ENCODE measurements at places on chromosomes 4 and X.

DNA sequence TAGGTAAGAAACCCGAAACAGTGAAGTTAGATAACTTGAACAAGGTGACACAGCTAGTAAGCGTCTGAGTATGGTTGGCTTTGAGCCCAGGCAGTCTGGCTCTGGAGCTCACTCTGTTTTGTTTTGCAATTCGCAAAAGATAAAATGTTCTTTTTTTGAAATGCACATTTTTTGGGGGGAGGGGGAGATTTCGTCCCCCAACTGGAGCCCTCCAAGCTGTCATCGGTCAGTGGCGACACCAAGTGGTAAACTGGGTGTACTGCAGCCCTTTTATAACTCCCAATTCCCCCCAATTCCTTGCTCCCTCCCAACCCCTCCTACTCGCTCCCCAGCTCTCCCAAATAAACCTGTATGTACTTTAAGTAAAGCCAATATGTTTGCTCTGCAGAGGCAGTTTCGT is 2.8 kb upstream of the CLCN5 start:
- DNase-seq, result no peak

- DNase-seq, result no peak
Observed at GRCh38 chrX:130055899-130056298, 54.4 kb downstream of the ELF4 start.

DNA sequence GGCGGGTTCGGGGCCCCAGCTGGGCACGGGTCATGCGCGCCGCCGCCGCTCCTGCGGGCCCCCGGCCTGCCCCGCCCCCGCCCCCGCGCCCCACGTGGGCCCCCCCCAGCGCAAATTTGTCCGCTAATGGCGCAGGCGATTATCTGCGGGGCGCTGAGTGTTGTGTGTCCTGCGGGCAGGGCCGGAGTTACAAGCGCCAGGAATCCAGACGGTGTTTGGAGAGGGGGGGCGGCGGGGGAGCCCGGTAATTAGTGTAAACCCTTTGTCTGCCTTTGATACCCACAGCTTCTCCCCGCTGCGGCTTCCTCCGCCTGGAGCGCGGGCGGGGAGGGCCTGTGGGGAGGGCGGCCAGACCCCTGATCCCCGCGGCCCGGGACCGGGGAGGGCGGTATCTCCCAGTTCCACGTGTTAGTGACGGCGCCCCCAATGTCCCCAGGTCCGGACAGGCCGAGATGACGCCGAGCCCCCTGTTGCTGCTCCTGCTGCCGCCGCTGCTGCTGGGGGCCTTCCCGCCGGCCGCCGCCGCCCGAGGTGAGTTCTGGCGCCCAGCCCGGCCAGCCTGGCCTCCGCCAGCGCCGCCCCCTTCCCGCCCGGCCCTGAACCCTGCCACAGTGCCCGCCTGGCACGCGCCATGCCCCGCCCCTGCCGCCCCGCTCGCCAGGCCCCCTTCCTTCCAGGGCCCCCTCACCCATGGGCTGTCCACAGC is 761 bp downstream of the FGFRL1 start:
- no peak for DNase-seq

DNA sequence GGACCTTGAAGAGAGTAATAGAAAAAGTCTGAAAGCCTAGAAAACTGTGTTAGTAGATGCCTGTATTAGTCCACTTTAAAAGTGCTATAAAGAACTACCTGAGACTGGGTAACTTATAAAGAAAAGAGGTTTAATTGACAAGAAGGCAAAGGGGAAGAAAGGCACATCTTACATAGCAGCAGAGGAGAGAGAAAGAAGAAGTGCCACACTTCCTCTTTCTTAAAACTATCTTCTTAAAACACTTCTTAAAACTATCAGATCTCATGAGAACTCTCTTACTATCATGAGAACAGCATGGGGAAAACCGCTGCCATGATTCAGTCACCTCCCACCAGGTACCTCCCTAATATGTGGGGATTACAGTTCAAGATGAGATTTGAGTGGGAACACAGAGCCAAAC is 18.8 kb upstream of the COL25A1 start:
- DNase-seq, result no peak

GRCh38 chr4:62360156-62360545 is 1160.0 kb downstream of the ADGRL3 start:
- no peak for DNase-seq

GRCh38 chr4:94354474-94354896 is 11.8 kb upstream of the HPGDS start:
- no peak for DNase-seq

- no peak for DNase-seq
Observed at GRCh38 chrX:19214311-19214710, 92.0 kb upstream of the ADGRG2 start.

DNA sequence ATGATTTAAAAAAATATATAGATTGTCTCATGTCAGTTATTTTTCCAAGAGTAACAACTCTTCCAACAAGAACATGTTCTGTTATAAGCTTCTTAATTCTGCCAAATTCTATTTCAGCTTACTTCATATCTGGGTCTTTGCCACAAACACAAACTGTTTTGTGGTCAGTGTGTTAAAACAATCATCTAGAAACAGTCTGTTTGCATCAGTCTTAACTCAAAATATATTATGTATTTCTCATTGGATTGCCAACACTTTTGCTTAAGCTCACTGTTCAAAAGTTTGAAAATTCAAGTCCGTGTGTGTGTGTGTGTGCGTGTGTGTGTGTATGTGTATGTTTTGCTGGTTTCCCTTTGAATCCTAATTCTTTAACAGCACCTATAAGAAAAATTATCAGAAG is 752.3 kb upstream of the NDST4 start:
- DNase-seq, result no peak

DNA sequence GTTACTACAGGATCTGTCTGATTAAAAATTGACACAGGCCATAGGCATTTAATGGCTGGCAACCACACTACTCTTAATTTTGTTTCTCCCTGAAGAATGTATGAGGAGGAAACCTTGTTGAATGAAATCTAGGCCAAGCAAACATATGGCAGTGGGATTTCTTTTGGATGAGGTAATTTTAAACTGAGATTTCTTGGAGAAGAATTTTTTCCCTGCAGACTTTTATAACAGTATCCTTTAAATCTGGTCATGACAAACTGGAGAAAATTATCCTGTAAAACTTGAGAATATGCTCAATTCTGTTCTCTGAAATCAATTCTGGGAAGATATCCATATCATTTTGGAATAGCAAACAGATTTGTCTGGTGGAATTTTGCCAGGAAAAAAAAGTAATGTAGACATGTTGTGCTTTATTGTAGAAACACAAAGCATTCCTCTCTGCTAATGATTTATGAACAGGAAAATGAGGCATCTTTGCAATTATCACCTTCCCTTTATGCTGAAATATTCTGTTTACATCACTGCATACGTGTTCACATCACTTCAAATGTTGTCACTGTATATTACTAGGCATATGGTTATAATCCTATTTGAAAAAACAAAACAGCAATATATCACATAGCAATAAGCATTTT is 108.3 kb upstream of the ARSJ start:
- DNase-seq, result no peak

DNA sequence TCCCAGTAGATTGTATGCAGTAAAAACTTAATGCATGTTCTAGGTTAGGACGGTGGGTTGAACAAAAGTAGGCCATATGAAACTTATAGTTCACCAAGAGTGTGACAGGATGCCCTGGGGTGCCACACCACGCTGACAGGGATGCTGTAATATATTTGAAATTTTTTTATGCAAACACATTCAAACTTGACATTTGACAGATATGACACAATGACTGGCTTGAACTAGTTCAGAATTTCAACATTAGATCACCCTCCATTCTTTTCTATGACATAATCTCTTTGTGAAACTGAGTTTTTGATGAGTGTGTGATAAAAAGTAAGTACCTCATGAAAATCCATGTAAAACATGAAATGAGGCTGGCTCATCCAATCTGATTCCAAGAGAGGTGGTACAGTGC is 198.4 kb downstream of the PALLD start:
- DNase-seq, result no peak

DNA sequence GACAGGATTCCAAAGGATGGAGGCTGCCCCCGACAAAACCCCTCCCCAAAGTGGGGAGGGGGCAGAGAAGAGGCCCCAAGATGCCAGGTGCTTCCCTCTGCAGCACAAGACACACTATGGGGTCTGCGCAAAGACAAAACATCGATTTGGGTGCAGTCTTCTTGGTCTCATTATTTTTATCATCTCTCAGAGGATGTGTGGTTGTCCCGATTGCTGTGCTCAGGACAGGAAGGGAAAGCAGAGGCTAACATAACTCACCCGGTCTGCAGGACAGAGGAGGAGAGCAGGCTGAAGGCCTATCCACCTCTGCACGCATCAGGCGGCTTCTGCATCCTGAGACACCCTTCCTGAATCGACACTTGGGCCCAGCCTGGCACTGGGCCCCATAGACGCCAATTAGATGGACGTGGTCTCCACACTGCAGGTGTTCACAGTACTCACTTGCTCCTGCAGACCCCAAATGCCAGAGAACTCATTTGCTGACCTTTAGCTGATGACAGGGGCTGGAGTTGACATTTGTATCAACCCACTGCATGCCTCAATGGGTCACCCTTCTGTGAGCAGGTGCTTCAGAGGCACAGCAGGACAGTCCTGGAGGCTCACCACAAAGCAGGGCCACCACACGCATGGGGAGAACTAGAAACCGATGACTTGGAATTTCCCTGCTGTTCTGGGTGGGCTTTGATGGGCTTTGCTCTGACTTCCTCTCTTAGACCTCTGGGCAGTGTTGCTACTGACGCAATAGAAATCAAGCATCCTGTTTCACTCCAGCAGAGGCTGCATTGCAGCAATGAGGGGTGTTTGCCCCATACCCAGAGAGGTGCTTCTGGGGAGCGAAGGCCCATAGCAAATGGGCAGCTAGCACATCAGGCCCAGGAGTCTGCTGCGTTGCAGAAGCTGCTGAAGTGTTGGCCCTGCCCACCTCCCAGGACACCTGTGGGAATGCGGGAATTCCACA is 96.3 kb upstream of the ENPP6 start:
- no peak for DNase-seq

- no peak for DNase-seq
Observed at GRCh38 chr4:140351093-140352075, 22.1 kb upstream of the SCOC start.

DNA sequence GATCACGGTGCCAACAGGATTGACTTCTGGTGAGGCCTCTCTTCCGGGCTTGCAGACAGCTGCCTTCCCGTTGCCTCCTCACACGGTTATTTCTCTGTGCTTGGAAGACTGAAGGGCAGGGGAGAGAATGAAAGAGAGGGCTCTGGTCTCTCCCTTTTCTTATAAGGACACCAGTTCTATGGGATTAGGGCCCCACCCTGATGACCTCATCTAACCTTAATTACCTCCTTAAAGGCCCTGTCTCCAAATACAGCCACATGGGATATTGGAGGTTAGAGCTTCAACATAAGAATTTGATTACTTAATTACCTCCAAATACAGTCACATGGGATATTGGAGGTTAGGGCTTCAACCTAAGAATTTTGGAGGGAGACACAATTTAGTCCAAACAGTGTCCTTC is 46.5 kb downstream of the EVC start:
- no peak for DNase-seq

DNA sequence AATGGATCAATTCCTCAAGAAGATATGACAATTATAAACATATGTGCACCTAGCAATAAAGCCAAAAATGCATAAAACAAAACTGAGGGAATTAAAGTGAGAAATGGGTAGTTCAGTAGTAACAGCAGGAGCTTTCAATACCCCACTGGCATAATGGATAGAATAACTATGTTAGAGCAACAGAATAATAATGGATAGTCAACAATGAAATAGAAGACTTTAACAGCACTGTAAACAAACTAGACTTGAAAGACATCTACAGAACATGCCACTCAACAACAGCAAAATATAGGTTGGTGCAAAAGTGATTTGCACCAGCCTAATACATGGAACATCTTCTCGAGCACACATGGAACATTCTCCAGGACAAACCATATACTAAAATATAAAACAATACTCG is 20.0 kb upstream of the MBNL3 start:
- DNase-seq, result no peak

DNA sequence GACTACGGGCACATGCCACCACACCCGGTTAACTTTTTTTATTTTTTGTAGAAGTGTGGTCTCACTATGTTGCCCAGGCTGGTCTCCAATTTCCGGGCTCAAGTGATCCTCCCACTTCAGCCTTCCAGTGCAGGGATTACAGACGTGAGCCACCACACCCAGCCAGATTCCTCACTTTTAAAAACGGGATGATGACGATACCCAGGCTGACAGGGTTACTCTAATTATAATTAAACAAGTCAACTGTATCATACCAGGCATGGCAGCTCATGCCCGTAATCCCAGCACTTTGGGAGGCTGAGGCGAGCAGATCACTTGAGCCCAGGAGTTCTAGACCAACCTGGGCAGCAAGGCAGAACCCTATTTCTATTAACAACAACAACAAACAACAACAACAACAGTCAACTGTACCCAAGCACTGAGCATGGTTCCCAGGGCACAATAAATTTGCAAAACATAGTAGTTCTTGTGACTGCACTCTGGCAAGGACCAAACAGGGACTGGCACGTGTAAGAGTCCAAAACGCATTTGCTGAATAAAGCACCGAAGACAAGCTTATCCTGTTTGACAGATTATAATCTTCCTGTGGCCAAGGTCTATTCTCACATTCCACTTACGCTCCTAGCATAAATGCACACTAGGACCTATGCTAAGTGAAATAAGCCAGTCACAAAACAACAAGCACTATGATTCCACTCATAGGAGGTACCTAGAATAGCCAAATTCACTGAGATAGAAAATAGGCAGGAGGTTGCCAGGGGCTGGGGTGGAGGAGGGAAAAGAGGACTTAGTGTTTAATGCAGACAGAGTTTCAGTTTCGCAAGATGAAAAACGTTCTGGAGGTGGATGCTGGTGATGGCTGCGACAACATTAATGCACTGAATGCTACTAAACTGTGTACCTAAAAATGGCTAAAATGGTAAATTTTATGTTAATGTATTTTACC is 77.5 kb downstream of the IRF2 start:
- DNase-seq, result no peak

DNA sequence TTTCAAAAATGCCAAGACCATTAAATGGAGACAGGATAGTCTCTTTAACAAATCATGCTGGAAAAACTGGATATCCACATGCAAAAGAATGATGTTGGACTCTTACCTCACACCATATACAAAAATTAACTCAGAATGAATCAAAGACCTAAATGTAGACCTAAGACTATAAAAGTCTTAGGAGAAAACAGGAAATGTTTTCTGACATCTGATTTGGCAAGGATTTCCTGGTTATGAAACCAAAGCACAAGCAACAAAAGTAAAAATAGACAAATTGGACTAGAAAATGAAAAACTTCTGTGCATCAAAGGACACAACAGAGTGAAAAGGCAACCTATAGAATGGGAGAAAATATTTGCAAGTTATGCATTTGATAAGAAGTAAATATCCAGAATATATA is 37.6 kb downstream of the ARFIP1 start:
- no peak for DNase-seq

DNA sequence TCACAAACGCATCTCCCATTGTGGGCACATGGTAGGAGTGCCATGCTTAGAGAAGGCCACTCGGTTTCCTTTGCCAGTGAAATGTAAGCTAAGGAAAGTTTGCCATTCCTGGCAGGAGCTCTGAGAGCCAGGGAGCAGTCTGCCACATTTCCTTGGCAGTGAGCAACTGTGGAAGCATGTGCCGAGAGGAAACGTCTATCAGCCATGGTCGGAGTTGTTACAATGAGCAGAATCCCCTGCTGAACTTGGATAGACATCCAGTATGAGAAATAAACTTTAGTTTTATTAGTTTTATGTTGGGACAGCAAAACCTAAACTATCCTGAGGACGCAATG is 51.1 kb downstream of the ENOPH1 start:
- DNase-seq, result no peak

- no peak for DNase-seq
Observed at GRCh38 chr4:3477750-3478430, 14.8 kb downstream of the DOK7 start.

All from activated CD8-positive, alpha-beta memory T cell treated with anti-CD3 and anti-CD28 coated beads for 1 hour (primary cell).